Sigmoid colon (tissue), 7 donors: ENCODE measurements at places on chromosomes 2 and 18. TPM values are rescaled to one million over a fixed set of nuclear protein-coding genes. Genes with fewer than 3 reads are reported as not detected.

Gene RAD51AP2
- 0.16 TPM for total RNA-seq

DNA sequence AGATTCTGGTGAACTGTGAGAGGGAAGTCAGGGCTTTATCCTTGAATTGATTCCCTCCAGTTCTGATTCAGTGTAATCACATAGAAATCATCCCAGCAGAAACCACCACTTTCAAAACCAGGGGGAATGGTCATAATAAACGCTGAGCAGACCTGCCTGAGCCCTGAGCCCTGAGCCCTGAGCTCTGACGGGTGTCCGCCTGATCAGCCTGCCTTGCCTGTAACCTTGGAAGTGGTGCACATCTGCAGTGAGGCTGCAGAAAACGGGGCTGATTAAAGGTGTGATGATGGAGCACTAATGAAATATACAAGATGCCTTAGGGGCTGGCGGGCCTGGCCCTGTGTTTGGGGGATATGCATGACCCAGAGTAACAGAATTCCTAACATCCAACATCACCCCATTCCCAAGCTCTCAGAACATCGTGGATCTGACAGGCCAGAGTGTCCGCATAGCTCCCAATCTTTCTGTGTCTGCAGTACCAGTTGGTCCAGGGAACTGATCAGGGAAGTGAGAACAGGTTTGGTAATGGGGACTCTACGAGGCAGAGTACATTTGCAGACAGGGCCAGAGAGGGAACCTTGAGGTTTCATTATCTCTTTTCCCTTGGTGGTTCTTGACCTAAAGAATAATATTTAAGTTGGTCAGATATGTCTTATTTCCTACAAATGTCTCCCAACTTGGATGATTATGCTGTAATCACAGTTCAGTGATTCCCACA lies 37.8 kb downstream of the KCTD18 start:
- peaks cover 15% of the 10 kb centered on the region for H3K4me1 ChIP-seq
- no peak overlapping the region for H3K27ac ChIP-seq
- no peak overlapping the region for H3K4me3 ChIP-seq
- DNase-seq: no peak

DNA sequence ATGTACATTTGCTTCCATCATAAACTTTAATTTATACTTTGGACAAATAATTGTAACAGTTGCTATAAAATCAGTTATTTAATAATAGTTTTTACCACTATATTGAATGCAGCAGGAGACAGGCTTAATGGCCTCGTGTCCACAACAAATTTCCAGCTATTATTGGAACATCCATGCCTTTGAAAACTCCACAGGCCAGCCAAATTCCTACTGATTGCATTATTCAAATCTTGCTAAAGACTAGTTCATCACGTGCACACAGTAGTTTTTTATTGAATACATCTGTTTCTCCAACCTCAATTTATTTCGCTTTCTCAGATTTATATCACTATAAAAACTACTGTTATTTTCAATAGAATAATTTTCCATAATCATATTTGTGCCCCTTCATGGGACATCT lies 18.4 kb upstream of the PTPRM start:
- H3K27me3 ChIP-seq: no peaks in the 10 kb centered on the region
- no peak for DNase-seq
- H3K36me3 ChIP-seq: no peaks in the 10 kb centered on the region
- H3K4me1 ChIP-seq: no peaks in the 10 kb centered on the region
- H3K27ac ChIP-seq: no peak overlapping the region
- H3K4me3 ChIP-seq: no peak overlapping the region

DNA sequence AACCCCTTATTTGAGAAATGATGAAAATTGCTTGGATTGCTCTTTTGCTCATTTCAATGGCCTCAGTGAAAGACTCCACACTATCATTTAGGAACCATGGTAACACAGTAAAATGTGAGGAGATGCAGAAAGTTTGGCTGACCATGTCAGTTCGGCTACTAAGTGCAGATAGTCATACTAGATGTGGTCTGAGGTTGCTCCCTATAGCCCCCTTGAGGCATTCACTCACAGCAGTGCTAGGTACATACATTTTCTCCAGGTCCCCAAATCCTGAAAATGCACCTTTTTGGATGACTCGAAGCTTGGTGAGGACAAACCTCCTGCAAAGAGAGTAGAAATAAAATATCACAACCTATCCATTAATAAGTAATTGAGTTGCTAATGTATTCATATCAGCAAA lies 86.3 kb downstream of the FSHR start:
- no peak overlapping the region for H3K27ac ChIP-seq
- no peaks in the 10 kb centered on the region for H3K4me1 ChIP-seq
